ENCODE measurements at places on chromosomes 5 and 9.

DNA sequence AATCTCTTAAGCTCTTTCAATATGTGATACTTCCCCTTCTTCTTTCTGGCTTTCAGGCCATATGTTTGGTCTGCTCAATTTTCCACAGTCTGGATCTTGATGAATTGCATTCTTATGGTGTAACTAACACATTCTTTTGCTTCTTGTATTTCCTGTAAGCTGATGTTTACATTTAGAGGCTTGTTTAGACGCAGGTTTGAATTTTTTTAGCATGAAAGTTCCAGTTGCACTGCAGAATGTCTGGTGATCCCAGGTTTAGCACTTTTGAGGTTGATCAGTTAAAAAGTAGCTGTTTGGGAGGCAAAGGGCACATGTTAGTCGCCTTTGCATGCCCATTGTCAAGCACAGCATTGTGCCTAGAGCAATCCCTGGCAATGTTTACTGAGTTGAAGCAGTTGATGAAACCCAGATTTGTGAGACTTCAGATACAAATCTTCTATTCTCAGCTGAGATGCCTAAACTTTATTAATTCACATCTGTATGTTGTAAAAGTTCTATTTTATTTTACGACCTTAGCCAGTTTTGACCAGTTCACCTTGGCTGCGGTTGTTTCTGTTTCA is 59.6 kb upstream of the SPATA31C2 start:
- no peak for DNase-seq

GRCh38 chr5:89338935-89339334 is 456.0 kb upstream of the MEF2C start:
- no peak for DNase-seq

DNA sequence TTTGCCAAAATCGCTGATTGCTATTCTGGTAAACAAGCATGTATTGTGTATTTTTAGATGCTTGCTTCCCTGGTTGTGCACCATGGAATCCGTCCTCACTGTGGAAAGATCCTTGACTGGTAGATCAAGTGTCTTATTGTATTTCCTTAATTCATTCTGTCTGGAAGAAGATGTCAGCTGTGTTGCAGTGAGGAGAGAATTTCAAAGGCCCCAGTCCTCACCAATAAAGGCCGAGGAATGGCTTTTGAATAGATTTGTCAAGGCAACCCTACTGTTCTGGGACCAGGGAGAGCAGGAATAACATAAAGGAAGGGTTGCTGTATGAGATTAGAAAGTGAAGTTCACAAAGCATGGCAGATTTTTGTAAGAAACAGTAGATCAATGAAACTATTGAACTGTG is 36.2 kb upstream of the POU5F2 start:
- DNase-seq = no peak

GRCh38 chr9:86119457-86119856 is 20.1 kb upstream of the GOLM1 start:
- no peak for DNase-seq

DNA sequence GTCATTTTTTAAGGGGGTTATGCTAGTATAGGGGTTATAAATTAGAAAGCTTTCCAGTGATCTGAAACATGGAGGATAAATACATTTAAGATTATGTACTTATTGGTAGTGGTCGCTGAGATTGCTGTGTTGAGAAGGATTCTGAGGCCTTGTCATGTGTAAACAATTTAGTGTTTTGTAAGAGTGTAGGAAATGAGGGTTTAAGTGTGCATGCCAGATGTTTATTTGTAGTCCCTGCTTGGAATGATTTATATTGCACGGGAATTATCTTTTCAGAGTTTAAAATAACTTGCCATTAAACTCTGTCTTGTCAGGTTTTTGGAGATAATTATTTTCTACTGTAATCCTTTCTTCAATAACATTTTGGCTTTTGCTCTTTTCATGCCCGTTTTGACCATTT is 19.4 kb downstream of the ZNF618 start:
- DNase-seq = no peak

DNA sequence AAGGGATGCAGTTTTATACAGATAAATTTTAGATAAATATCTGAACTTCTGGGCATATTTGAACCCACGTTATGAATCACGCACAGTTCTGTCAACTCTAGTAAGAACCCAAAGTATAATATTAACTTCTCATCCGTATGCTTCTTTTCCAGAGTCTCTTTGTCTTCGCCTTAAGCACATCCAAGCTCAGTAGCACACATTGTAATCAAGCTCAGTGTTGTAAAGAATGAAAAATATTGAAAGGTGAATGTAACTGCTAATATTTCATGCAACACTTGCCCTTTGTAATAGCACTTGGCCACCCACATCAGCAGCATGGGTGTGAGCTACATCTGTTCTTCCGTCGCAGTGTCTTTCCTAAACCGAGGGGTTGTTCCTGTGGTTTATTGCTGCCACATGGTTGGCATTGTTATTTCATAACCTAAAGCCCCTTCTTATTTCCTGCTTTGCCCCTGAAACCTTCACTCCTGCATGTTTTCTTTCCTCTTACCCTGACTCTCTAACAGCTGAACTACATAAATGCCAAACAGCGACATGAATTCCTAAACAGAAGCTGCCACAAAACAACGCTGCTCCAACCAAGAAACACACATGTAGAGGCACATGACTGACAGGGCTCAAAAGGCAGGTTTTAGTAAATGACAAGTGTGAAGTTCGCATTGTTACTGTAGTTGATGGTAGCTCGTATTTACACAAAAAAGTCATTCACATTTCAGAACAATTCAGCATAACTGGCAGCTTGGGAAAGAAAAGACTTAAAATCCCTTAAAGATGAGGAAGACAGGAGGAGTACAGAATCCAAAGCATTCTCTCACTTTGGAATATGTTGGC is 190.1 kb upstream of the MEF2C start:
- no peak for DNase-seq

GRCh38 chr5:146520731-146521130 is 4.7 kb upstream of the GPR151 start:
- no peak for DNase-seq

- no peak for DNase-seq
Measured at GRCh38 chr5:123164054-123164453, 75.0 kb downstream of the PRDM6 start.

DNA sequence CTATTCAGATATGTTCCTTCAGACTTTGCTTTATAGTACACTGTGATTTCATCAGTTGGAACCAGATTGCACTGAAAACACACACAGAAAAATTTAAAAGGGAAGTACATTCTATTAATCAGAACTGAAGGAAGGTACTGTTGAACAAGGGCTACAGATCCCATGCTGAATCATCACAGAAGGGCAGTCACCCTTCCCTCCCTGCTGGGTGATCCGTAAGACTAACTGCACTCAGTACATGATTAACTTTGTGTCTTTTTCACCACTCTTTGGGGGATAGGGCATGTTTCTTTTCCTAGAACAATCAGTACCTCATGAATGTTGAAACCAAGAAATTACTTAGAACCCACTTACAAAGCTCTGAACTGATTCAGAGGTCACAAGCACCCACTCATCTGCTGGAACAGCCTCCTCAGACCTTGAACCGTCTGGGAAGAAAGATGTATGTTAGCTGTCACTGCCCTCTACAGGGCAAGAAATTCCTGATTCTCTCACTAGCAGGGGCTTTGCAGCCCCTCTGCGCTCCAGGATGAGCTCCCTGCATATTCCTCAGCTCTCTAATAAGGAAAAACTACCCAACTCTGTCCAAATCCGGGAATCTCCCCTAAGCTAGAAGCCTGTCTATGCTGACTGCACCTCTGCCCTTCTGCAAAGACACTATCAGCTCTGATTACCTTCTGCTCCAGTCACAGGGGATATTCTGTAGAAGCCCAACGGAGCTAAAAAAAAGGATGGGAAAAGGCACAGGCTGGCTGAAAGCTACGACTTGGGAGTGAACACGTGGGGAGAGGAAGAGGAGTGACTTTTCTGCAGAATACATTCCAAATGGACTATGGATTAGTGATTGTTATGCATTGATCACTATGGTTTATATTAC is 51.0 kb downstream of the IARS1 start:
- peak; percentile 50 for DNase-seq

- DNase-seq = no peak
Measured at GRCh38 chr9:2531481-2531880, 90.1 kb upstream of the VLDLR start.

- DNase-seq = no peak
Measured at GRCh38 chr9:109122726-109123621, 3.2 kb upstream of the TMEM245 start.

- no peak for DNase-seq
Measured at GRCh38 chr9:92236465-92236864, 57.0 kb downstream of the IARS1 start.

DNA sequence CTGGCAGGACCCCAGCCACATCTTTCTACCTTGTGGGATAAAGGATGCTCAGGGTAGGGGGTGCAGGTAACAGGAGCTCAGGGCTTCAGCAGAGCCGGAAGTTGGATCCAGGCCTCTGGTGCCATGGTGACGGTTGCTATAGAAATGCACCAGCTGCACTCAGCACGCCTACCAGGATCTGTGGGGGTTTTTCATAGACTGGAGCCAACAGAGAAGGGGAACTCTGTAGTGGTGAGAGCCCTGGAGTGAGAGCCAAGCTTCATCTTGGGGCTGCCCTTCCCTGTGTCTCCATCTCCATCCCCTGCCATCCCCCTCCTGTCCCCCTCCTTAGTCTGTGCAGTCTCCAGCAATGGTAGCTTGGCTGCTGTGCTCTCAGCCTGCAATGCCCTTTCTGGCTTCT is 27.5 kb upstream of the BOD1 start:
- peak; percentile 73 for DNase-seq

DNA sequence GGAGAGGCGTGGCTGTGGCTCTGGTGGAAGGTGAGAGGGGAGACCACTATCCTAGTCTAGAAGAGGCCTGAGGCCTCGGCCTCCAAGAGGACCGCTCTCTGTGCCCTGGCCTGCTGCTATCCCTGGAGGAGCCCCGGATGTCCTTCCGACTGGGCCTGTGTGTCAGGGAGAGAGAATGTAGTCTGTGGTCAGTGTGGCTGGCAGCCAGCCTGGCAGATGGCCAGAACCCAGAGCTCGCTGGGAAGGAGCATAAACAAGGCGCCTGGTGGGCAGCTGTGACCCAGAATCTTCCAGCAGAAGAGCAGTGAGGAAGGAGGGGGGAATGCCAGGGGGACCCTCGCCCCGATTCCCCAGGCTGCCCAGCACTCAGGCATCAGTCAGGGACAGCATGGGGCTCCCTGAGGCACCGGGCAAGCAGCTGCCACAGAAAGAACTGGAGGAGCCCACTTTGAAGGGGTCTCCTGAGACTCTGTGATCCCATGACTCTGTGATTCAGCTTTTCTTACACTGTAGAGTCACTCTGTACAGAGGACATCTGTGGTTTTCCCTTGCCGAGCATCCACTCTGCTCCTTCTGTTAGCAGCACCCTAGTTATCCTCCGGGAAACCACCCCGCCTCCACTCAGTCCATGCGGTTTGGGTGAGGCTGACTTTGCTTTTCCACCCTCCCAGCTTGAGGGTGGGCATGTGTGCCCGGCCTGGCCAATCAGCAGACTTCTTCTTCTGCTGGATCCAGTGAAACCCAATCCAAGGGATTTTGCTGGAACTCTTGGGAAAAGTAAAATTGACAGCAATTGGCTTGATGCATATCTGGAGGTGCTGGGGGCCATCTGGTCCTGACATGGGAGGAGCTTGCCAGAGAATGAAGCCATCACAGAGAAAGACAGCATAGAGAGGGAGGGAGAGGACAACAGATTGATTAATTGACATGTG is 46.2 kb upstream of the PWWP2A start:
- peak; percentile 85 for DNase-seq

GRCh38 chr9:35791297-35791921 is at the start of gene NPR2:
NPR2 (plus strand) TSS chr9:35791591; CDS start chr9:35792409, 818 bp downstream.
- peak; percentile 65 for DNase-seq

GRCh38 chr5:36632363-36632664 is 25.9 kb downstream of the SLC1A3 start:
- no peak for DNase-seq

GRCh38 chr9:78365748-78366697 is 69.1 kb downstream of the PSAT1 start:
- no peak for DNase-seq

DNA sequence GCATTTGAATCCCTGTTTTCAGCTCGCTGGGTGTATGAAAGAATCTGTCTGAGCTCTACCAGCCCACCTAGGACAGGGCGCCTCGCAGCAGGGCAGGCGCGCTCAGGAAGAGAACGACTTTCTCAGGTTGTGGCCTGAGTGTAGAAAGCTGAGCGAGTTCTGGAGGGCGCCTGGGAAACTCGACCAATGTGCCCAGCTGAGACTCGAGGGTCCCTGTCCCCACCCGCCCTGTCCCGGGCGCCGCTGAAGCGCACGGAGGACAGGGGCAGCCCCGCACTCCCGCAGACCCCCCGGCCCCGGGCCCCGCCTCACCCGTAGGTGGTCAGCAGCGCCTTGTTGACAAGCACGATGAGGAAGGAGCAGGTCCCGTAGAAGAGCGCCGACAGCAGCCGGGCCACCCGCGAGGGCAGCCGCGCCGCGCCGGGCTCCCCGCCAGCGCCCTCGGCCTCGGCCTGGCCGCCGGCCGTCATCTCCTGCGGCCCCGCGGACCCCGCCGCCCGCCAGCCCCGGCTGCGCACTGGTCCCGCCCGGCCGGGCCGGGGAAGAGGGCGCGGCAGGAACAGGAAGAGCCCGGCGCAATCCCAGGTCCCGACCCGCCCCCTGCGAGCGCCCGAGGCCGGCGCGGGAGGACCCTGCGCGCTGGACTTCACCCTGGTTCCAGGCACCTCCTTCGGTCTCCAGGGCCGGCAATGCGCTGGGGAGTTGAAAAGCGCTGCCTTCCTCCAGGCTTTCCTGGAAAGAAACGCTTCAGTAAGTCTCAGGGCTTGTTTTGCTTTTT is at the start of gene SLC35D2:
Gene SLC35D2, minus strand, starts transcription at position 547 of the 778 bp plus-strand sequence. Its CDS starts 77 bp downstream, at position 470.
- peak; percentile 75 for DNase-seq

DNA sequence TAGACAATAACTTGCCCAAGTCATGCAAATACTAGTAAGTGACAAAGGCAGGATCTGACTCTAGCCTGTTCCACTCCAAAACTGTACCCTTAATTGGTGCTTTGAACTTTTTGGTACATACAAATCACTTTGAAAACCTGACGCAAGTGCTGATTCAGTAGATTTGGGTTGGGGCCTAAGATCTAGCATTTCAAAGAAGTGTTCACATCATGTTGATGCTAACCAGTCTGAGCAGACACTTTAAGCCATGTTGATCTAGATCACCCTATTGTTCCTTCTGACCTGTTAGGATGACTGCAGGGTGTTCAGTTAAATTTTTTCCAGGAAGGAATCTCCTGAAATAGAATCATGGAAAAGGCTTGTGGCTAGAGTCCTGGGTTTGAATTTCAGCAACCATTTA is 57.7 kb upstream of the CPEB4 start:
- DNase-seq = no peak

GRCh38 chr5:174217527-174217926 is 172.0 kb downstream of the NSG2 start:
- DNase-seq = no peak

GRCh38 chr9:137161558-137162486 is 8.0 kb downstream of the LRRC26 start:
- DNase-seq = no peak

DNA sequence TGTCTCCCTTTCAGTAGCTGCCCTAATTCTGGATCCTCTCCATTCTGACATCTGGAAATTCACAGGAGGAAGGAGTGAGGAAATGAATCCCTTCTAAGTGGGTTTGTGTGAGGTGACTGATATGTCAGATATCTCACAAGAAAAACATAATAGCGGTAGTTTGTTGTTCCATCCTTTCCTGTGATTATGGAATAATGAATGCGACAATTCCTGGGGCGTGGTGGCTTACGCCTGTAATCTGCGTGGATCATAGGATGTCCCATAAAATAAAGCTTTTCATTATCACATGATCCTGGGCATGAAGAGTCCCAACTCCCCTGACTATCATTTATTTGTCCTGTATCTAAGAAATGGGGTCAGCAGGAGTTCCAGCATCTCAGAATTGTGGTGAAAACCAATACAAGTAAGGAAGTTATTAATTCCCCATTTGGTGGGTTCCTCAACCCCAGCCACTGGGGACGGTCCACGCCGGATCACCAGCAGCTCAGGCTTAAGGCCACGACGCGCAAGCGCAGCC is 375 bp upstream of the C5orf24 start:
- no peak for DNase-seq

GRCh38 chr9:78682216-78682615 is 385.3 kb downstream of the PSAT1 start:
- no peak for DNase-seq
